ENCODE measurements at places on chromosomes 1 and 21.

DNA sequence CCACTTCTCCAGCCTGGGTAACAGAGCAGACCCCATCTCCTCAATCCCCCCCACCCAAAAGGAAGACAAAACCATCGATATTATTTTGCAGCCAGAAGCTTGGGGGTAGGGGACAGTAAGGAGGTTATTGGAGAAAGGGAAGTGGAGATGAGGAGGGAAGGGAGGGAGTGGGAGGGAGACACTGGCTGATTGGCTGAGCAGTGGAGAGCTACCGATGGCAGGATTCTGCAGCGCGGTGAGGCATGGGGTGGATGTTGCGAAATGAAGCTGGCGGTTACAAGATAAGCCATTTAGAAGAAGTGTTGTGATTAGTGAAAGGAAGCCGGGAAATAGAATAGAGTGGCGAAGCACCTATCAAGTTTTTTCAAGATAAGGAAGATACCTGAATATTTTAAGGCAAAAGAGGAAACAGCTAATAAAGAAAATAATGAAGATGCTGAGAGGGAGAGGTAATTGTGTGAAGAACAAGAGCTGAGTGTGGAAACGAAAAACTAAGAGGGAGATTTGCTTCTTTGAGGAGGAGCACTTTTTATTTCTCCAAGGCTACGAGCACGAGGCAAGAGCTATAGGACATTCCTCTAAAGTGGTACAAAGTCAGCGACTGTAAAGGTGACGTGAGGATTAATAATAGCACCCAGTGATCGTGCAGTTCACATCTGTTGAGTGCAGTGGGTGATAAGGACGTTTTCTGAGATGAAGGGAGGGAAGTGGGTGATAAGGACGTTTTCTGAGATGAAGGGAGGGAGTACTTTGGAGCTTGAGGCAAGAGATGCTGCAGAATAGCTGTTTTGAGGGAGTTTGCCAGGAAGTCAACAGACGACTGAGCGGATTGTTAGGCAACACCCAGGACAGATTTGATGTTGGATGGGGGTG is 103.2 kb upstream of the KIF26B start:
- no peak for DNase-seq

DNA sequence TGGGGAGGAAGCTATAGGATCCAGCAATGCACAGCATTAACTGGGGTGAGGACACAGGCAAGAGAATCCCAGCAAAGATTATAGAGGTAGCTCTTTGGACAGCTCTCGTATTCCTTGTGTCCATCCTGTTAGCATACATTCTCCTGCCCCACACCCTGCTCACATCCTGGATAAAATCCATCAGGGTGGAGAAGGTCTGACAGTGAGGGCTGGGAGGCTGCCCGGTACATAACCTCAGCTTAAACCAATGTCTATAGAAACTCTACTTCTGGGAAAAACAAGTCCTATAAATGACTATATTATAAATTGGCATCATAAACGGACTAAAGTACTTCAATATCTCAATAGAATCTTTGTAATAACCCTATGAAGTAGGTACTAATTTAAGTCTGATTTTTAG is 36.8 kb upstream of the UBE2U start:
- DNase-seq: no peak

DNA sequence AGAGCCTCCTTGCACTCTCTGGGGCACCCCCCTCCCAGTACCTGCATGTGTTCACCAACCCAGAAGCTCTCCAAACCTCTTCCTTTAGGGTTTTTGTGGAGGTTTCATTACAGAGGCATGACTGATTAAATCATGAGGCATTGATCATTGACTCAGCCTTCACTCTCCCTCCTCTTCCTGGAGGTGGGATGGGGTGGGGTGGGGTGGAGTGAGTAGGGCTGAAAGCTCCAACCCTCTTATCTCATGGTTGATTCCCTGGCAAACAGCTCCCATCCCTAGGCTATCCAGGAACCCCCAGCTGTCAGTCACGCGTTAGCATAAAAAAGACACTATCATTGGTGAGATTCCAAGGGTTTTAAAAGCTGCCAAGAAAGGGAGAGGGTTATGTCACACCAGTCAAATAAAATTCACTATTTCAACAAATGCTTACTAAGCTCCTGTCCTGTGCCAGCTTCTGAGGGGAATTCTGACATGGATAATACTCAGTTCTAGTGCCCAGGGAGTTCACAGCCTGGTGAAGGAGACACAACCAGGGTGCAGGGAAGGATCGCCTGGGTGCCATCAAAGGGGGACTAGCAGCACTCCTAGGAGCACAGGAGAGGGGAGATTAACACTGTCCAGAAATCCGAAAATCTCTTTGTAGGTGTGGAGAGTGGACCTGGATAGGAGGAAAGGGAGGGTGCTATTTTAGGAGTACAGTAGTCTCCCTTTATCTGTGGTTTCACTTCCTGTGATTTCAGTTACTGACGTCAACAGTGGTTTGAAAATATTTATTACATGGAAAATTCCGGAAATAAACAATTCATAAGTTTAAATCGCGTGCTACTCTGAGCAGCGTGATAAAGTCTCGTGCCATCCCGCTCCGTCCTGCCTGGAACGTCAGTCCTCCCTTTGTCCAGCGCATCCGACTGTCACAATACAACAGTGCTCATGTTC is 6.8 kb upstream of the IL24 start:
- no peak for DNase-seq

DNA sequence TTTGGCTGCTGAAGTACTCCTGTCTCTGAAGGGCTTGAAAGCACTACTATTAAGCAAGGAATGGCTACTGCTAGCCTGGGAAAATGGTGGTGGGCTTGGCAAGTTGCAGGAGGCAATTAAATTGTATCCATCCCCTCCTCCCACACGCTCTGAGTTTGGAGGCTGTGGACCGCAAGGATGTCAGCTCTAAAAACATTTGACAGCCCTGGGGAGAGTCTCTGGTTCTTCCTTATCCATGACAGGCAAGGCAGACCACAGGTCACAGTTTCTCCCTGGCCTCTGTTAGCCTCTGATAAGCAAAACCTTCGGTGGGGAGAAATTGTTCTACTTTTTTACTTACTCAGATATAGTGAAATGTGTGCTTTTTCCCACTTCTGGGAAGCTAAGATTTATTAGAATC is 46.6 kb downstream of the S1PR1 start:
- no peak for DNase-seq

DNA sequence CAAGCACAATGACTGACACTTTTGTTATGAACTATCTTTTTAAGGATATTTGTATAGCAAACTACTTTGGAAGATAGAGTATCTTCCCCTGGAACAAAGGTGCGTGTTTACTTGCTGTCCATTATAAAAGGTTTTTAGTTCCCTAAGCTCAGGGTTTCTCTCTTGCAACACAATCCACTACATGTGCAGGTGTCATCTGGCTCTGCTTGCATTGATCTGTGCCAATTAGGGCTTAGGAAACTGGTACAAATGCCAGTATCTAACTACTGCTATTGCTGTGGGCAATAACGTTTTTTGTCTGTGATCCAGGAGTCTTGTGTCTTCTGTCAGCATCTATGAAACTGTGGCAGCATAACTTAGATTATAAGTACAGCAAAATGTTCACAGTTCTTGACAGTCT is 68.3 kb upstream of the ABCD3 start:
- no peak for DNase-seq

Measured in stimulated activated CD4-positive, alpha-beta T cell treated with anti-CD3 and anti-CD28 coated beads, Interleukin-1b, Interleukin-23, amount 100 ng/mL, for 4 hours (primary cell).